ENCODE measurements at places on chromosomes 3 and 15.

DNA sequence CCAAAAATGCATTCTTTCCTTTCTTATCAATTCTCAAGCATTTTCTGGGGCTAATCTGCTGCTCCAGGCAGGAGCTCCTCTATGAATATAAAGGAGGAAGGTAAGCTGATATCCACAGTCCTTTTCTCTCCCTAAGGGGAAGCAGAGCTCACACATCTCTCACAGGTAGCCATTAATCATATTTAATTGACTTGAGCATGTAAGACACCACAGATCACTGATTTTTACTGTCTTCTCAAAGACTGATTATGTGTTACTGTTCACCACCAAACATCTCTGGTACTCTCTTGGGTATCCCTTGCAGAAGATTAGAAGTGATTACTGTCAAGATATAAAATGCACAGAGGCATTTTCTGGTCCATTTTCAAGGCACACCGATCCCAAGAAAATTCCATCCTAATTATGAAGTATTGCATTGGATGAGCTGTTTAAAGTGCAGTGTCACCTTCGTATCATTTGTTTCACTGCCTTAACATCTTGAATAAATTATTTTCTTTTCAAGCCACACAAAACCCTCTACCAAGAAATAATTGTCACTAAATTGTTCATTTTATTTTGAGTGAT lies 100.7 kb downstream of the ARPP21 start:
- no peak for DNase-seq

GRCh38 chr3:53902067-53902466 lies 10.4 kb upstream of the SELENOK start:
- no peak for DNase-seq

DNA sequence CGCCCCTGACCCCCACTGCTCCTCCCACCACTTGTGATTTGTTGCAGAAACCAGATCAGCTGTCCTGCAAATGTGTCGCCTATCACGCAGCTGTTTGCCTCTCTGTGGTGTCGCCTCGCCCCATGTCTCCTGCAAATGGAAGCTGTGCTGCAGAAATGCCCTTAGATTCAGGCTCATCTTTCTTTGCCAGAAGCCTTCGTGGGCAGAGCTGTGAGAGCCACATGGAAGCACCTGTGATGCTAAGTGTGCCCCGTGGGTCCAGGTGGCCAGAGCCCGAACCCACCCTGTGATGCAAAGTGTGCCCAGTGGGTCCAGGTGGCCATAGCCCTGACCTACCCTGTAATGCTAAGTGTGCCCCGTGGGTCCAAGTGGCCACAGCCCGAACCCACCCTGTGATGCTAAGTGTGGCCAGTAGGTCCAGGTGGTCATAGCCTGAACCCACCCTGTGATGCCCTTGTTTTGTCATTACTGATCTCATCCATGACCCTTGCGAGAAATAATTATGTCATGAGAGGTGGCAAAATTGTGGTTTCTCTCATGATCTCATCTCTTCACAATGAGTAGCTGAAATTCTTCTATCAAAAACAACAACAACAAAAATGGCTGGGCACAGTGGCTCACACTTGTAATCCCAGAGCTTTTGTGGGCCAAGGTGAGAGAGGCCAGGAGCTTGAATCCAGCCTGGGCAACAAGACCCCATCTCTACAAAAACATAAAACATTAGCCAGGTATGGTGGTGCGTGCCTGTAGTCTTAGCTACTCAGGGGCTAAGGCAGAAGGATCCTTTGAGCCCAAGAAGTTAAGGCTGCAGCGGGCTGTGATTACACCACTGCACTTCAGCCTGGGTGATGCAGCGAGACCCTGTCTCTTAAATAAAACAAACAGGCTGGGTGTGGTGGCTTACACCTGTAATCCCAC lies 187.4 kb downstream of the GOLGA6L6 start:
- DNase-seq: no peak

GRCh38 chr15:47265686-47266085 lies 451.6 kb upstream of the SEMA6D start:
- DNase-seq: no peak

GRCh38 chr15:64990168-64990470 lies 405 bp upstream of the SPG21 start:
- no peak for DNase-seq

GRCh38 chr3:136334209-136334608 lies 84.1 kb downstream of the PCCB start:
- DNase-seq: no peak

- no peak for DNase-seq
Measured at GRCh38 chr3:114435386-114436115, 141.7 kb downstream of the TIGIT start.

DNA sequence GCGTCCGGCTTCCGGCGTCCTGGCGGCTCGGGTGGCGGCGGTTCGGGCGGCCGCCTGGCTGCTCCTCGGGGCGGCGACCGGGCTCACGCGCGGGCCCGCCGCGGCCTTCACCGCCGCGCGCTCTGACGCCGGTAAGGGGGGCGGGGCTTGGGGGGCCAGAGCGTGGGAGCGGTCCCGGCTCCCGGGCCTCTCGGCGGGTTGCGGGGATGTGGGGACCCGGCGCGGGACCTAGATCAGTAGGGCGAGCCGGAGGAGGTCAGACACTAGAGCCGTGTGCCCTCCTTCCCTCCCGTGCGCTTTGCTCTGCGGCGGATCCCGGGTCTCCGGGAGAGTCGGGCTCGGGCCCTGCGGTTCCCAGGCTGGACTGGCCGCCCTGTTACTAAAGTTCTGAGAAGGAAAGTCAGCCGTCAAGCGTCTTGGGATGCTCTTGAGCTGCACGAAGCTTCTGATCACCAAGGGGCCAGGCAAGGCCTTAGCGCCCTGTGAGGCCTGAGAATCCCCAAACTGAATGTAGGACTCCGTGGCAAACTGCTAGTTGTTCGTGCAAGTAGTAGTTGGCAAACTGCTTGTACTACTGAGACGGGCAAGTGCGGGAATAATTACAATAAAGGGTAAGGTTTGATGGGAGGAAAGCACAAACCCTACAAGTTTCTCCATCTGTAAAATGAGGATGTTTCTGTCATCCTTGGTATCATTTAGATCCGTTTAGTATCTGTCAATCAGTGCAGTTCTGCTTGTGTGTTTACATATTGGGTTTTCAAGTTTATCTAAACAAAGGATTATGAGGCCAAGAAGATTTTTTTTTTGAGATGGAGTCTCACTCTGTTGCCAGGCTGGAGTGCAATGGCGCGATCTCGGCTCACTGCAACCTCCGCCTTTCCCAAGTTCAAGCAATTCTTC lies 587 bp downstream of the PIGX start:
- peak; percentile 68 for DNase-seq

GRCh38 chr3:12553921-12554391 lies 2.9 kb upstream of the MKRN2 start:
- DNase-seq: no peak

DNA sequence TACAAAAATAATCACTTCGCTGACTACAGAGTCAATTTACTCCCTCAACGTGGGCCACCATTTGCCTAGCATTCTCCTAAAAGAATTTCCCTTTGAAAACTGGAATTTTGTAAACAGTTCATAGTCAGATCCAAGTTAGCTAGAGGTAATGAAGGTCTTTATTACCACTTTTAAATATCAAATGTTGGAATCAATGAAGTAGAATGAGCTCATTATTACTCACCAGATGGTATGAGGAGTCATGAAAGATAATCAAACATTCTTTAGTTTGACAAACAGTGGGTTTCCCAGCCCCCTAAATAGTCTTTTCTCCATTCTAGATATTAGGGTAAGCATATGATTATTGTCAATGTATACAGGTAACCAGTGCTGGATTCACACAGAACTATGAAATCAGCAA lies 455.7 kb upstream of the THBS1 start:
- DNase-seq: no peak

DNA sequence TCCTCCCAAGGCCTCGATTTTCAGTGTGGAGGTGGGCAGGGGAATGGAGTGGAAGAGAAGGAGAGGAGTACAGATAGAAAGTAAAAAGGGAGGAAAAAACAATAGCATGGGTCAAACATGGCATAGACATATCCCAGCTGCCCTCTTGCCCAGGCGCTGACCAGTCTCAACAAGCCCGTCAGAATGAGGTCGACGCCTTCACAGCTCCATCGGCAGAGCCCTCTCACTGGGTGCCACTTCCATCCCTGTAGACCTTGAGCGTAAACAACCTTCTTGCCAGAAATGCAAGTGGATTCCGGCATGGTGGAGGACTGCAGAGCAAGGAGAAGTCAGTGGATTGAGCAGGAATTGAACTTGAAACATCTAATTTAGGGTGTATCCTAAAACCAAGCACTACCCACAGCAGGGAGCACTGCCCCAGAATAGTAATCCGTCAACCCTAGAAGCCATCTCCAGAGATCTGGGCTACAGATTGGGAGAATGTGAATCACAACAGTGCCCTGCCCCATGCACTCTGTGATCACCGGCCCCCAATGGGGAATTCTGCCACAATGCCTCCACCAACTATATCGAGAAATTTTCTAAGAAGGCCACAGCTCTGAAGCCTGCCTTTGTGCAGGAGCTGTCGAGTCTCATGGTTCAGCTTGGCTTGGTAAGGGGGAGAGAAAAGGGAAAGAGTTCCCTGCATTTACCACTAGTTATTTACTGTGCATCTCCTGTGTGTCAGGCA lies 190.1 kb downstream of the UACA start:
- DNase-seq: no peak

DNA sequence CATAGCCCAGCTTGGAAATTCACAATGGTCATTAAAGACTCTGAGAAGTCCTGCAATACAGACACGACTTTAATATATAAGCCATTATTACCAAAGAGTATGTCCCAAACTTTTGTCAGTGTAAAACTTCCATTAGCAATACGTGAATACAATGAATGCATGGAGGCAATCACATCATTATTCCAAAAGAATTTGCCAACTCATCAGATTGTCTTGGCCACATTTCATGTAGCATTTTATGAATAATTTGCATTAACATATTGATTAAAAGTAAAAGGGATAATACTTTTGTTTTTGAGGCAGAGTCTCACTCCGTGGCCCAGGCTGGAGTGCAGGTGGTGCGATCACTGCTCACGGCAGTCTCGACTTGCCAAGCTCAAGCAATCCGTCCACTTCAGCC lies 7.9 kb upstream of the DUT start:
- no peak for DNase-seq

GRCh38 chr3:182717216-182717615 lies 76.1 kb upstream of the ATP11B start:
- DNase-seq: no peak

All from T-helper 9 cell (primary cell).